ENCODE measurements at places on chromosomes 16 and 17.

DNA sequence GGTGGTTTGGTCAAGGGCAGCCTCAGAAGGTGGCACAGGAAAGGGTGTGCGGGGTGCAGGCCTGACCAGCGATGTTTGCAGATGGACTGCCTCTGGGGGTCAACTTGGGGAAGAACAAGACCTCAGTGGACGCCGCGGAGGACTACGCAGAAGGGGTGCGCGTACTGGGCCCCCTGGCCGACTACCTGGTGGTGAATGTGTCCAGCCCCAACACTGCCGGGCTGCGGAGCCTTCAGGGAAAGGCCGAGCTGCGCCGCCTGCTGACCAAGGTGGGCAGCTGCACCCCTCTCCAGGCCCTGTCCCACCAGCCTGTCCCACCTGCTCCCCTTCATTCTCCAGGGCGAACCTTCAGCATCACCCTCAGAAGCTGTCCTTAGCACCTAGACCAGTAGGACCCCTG, 12.5 kb downstream of the DHODH start:
- no peak overlapping the region for H3K27ac ChIP-seq
- H3K4me1 ChIP-seq = no peaks in the 10 kb centered on the region
- no peak overlapping the region for H3K4me3 ChIP-seq
- peaks cover 14% of the 10 kb centered on the region for H3K36me3 ChIP-seq
- no peaks in the 10 kb centered on the region for H3K27me3 ChIP-seq
- no peak for DNase-seq

- H3K27me3 ChIP-seq = no peaks in the 10 kb centered on the region
- no peak overlapping the region for H3K27ac ChIP-seq
- no peak overlapping the region for H3K4me3 ChIP-seq
- peaks cover 21% of the 10 kb centered on the region for H3K4me1 ChIP-seq
- DNase-seq = no peak
- H3K36me3 ChIP-seq = peaks cover 16% of the 10 kb centered on the region
Observed at GRCh38 chr17:80878876-80879722, 112.5 kb upstream of the CHMP6 start.

DNA sequence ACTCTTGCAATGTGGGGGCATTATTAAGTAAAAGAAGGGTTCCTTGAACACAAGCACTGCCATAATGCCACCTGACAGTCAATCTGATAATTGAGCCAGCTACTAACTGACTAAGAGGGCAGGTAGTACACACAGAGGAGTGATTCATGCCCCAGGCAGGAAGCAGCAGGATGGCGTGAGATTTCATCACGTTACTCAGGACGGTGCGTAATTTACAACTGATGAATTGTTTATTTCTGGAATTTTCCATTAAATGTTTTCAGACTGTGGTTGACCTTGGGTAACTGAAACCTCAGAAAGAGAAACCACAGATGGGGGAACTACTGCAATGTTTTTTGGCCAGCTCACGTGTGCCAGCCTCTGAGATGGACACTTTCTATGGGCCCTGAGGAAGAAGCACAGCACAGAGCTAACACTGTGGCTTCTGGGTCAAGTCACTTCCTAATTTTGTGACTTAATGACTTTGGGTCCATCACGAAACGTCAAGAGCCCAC, 46.7 kb downstream of the C17orf67 start:
- no peak overlapping the region for H3K4me3 ChIP-seq
- DNase-seq = peak; percentile 5
- H3K27ac ChIP-seq = no peak overlapping the region
- no peaks in the 10 kb centered on the region for H3K36me3 ChIP-seq
- H3K27me3 ChIP-seq = peaks cover under 1% of the 10 kb centered on the region

- H3K36me3 ChIP-seq = no peaks in the 10 kb centered on the region
- no peak overlapping the region for H3K27ac ChIP-seq
- H3K27me3 ChIP-seq = no peaks in the 10 kb centered on the region
- no peak overlapping the region for H3K4me3 ChIP-seq
- DNase-seq = no peak
Observed at GRCh38 chr17:70215656-70216055, 46.3 kb downstream of the KCNJ2 start.

- H3K36me3 ChIP-seq = peaks cover 5% of the 10 kb centered on the region
- no peak for DNase-seq
- H3K27me3 ChIP-seq = no peaks in the 10 kb centered on the region
- peak overlapping the region; percentile 3 for H3K4me3 ChIP-seq
Observed at GRCh38 chr17:1376061-1376460, 24.0 kb downstream of the YWHAE start.

DNA sequence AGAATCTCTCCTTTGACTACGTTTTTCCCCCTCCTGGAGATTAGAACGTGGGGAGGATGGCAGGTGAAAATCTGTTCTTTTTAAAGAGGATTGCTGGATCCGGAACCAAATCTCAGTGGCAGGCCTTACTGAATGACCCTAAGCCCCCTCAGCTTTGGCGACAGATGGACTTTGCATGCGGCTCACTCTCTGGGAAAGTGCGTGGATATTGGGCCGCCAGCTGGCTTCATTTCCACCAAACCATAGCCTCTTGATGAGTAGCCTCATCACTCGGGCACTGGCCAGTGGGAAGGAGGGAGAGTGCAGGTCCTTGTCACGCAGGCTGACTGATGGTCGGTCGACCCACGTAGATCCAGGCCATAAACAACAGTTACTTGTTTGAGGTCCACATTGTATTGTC, 31.3 kb upstream of the CCDC182 start:
- no peaks in the 10 kb centered on the region for H3K36me3 ChIP-seq
- DNase-seq = no peak
- H3K4me1 ChIP-seq = no peaks in the 10 kb centered on the region
- no peak overlapping the region for H3K4me3 ChIP-seq

DNA sequence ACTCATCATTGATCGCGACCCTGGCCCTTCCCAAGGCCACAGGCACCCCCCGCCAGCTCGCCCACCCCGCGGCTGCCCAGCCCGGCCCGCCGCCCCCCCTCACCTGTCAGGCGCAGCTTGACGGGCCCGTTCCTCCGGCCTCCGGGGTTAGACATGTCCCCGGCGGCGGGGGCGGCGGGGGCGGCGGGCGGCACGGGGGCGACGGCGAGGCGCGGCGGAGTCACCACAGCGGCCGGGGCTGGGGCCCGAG, 456 bp downstream of the SMURF2 start:
- no peaks in the 10 kb centered on the region for H3K27me3 ChIP-seq
- peak overlapping the region; percentile 96 for H3K27ac ChIP-seq
- no peaks in the 10 kb centered on the region for H3K36me3 ChIP-seq
- peaks cover 32% of the 10 kb centered on the region for H3K4me1 ChIP-seq

Data from naive B cell (primary cell).